ENCODE measurements at places on chromosomes 7 and 10.

- no peak for DNase-seq
These were observed 124.7 kb downstream of the ARID5B start for GRCh38 chr10:62025901-62026879.

GRCh38 chr7:106068986-106069385, 43.1 kb downstream of the SYPL1 start:
- no peak for DNase-seq

DNA sequence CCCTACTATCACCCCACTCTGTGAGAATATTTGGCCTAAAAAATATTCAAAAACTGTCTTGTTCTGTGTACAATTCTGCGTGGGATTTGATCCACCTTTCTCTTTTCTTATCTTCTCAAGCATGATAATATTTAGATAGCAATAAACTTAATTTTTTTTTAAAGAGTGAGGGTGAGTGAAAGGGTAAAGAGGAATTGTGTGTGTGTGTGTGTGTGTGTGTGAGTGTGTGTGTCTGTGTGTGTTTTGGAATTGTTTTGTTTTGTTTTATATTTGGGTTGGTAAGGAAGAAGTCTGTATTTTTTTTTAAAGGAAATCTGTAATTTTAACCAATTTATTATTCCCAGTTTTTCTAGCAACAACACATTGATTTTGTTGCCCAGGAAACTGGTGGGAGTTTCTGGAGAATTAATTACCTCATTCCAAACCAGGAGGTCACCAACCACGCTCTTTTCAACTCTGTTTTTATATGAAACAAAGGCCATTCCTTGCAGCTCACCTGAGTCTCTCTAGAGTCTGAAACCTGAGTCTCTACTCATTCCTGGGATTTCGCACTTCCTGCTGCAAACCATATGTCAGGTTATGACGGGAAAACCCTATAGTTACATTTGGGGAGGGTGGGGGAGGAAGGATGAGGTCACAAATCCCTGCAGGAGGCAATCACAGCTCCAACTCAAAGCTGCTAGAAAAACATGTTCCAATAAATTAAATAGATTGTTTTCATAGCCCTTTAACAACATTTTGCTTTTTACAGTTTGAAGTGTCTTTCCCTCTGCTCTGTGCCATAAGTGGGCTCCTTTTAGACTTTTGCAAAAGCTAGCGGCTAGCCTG, 38.1 kb upstream of the XPNPEP1 start:
- no peak for DNase-seq

DNA sequence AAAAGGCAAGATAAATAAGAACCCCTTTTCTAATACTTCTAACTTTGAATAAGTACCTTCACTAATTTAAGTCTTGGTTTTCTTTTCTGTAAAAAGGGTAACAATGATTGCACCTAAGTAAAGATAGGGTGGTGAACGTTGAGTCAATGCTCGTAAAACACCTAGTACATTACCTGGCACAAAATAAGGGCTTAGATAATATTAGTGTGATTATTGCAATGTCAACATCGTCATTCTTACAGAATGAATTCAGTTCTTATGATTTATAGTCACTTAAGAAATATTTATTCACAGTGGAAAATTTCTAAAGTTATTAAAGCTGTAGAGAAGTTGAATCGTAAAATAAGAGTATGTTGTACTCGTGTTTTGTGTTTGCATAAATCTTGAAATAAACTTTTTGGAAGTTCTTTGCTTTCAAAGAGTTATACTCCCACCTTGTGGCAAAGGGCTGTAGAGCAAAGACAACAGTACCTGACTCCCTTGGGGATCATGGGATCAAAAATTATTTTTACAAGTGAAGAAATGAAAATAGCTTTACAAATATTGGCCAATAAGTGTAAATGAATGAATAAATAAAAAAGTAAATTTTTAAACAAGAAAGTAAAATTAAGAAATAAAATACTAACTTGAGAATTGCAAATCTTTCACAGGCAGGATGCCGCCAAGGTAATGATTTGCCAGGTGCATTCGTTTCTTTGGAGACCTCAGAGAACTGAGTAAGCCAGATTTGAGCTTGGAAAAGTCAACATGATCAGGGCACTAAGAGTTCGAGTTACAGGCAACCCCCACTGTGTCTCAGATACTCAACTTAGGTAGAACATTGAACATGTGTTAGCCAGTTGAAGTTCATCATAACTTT, 285.8 kb upstream of the CACNA2D1 start:
- no peak for DNase-seq

GRCh38 chr7:28487487-28487886, 75.2 kb downstream of the CREB5 start:
- DNase-seq = no peak

DNA sequence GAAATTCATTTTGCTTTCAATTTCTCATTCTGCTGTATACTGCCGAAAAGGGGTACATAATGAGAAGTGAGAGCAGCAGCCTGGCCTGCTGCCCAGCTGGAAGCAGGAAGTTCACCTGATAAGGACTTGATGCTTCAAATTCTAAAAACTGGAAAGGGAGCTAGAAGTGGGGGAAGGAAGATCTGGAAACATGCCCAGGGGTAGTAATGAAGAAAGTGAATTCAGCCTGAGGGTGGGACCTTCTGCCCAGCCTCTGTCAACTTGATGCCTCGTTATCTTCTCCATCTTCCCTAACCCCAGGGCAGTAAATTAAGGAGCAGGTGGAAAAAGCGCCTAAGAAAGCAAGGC, 69.4 kb downstream of the ARMH3 start:
- DNase-seq = no peak

- no peak for DNase-seq
These were observed 14.0 kb upstream of the EXOC6 start for GRCh38 chr10:92834331-92834730.

DNA sequence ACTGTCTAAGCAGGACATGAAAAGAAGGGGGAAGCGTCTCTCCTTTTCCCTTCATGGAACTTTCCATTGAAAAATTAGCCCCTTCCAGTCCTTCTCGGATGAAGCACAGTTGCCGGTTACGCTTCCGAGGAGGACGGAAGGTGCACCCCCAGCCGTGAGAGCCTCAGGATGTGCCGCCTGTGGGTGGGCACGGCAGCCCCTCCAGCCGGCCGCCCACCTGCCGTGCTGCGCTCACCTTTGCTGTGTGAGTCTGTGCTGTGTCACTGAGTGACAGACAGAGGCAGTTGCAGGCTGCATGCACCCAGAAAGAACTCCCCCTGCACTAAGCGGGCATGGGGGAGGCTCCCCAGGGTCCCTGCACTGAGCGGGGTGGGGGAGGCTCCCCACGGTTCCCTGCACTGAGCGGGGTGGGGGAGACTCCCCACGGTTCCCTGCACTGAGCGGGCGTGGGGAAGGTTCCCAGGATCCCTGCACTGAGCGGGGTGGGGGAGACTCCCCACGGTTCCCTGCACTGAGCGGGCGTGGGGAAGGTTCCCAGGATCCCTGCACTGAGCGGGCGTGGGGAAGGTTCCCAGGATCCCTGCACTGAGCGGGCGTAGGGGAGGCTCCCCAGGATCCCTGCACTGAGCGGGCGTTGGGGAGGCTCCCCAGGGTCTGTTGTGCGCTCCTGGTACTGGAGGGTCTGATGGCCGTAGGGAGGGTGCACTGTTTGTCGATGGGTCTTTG, 74.2 kb downstream of the DNAJB6 start:
- DNase-seq = no peak

DNA sequence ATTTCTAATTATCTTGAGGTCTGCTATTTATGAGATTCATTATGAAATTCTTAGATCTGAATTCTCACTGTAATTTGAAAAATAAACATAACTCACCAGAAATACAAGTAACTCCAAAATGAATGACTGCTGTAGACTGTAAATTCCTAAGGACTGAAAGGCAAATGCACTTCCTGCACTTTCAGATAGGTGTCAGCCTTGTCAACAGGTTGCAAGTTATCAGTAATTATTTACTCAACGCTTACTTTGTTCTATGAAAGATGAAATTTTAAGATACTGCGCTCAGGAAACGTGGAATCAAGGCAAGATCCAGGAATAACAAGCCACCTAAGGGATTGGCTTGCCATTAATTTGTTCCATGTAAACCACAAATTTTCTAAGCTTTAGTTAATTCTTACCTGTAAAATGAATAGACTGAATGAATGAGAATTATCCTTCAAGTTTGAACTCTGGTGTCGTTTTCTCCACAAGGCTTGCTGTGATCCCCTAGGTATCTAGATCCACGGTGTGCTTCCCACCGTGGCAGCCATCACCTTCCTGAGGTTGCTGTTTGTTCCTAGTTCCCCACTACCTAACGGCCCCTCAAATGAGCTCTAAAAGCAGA, 12.6 kb downstream of the DHX32 start:
- no peak for DNase-seq

DNA sequence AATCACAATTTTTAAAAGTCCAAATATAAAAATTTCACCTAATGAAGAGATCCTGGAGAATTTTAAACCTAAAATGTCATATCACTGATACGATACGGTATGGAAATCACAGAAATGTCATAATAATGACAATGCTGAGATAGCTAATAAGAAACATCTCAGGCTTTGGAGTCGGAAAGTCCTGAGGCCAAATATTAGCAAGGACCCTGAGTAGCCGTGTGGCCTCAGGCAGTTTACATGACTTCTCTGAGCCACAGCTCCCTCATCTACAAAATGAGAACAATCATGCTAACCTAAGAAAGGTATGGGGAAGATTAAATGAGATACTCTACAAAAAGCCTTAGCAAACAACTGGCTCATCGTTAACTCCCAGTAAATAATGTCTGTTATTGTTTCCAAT, 100.9 kb upstream of the NEBL start:
- DNase-seq = no peak

DNA sequence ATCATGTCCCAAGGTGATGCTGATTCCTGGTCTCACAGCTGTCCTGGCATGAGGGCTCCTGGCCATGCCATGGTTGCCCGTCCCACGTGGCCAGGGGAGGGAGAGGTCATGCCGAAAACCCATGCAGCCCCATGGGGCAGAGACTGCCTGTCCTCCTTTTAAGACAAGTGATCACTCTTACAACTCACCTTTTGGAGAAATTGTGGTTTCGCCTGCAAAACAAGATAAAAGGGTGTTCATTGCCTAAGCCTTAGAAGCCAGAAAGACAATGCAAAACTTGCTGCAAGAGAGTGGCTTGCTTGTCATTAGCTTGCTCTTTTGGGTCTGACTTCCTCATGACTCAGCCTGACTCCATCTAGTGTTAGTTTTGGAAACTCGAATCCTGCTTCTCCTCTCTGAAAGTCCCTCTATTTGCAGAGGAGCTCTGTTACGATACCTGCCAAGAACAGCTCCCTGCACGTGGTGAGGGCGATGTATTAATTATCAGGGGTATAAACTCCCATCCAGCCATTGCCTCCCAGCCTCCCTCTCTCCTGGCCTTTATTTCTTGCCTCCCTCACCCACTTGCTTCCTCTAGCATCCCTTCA, 26.7 kb downstream of the TMEM273 start:
- no peak for DNase-seq

- no peak for DNase-seq
These were observed 78.2 kb upstream of the SEC61G start for GRCh38 chr7:54837168-54837567.

DNA sequence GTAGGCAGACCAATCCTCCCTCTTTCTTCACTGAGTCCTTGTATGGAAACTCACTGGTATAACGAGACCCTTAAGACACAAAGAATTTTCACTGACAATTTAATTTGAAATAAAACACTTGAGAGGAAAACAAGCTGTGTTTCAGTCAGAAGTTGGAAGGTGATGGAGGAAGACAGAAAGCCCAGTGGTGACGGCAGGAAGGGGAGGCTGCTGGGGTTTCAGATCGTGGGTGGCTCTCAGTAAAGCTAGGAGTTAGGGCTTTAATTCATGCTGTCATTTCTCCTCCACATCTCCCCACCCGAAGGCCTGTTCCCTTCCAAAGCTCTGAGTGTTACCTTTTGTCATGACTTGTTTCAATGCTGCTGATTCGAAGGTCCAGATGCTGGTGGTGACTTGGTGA, 605.2 kb upstream of the DPP6 start:
- DNase-seq = no peak

GRCh38 chr7:12729112-12729511, 41.7 kb downstream of the ARL4A start:
- peak; percentile 66 for DNase-seq

DNA sequence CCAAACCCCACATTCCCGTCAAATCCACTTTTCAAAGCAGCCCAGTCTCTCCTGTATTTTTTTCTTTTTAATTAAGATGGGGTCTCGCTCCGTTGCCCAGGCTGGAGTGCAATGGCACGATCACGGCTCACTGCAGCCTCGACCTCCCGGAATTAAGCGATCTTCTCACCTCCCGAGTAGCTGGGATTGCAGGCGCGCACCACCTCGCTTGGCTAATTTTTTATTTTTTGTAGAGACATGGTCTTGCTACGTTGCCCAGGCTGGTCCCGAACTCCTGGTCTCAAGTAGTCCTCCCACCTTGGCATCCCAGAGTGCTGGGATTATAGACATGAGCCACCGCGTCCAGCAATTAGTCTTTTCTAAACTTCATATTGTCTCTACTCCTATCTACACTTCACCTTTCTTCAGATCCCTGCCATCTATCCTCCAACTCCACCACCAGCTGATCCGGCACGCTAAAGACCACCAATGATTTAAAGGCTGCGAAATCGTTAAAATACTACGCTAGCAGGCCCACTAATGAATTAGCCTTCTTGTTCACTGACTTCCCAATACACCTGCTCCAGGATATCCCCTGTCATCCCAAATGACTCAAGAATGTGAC, 525 bp upstream of the CHUK start:
- no peak for DNase-seq

- no peak for DNase-seq
These were observed 65.2 kb upstream of the FAM20C start for GRCh38 chr7:127064-127598.

GRCh38 chr7:36283711-36284130, 105.9 kb upstream of the ANLN start:
- no peak for DNase-seq

DNA sequence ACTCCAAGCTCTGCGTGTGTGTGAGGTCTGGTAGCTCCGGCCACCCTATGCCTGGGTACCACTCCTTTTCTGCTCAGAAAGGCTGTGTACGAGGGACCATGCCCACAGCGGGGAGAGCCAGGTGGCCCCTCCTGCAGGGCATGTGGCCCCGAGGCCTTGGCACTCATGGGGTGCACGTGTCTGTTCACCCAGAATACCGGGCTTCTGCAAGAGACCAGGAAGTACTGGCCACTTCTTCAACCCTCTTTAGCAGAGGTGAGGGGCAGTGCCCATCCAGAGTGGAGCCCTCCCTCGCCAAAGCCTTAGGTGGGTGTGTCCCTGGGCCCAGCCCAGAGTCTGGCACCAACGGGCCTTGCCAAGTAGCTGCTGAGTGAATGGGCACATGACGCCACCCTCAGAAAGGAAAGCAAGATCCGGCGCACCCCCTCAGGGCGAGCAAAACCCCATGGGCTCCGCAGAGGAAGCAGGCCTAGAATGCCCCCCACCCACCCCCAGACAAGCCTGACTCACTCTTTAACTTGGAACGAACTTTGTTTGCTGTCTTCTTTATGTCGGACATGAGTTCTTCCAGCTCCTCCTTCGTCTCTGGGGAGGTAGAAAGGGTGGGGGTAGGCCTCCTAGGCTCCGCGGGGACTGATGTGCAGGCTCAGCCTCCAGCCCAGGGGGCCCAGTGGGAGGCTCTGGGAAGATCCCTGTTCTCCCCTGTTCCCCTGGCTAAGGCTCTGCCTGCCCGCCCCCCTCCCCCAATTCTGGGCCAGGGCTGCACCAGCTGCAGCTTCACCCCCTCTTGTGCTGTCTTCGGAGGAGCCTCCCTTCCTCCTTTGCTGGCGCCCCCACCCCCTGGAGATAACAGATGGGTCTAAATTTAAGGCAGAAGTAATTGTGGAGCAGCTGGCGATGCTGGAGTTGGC, 14.6 kb downstream of the STX1A start:
- no peak for DNase-seq
